ENCODE measurements at places on chromosomes 5 and 9.

GRCh38 chr9:133396952-133397351, 20.8 kb downstream of the STKLD1 start:
- no peak for DNase-seq

GRCh38 chr5:149961957-149962409, 1.4 kb downstream of the SLC26A2 start:
- peak; percentile 37 for DNase-seq

DNA sequence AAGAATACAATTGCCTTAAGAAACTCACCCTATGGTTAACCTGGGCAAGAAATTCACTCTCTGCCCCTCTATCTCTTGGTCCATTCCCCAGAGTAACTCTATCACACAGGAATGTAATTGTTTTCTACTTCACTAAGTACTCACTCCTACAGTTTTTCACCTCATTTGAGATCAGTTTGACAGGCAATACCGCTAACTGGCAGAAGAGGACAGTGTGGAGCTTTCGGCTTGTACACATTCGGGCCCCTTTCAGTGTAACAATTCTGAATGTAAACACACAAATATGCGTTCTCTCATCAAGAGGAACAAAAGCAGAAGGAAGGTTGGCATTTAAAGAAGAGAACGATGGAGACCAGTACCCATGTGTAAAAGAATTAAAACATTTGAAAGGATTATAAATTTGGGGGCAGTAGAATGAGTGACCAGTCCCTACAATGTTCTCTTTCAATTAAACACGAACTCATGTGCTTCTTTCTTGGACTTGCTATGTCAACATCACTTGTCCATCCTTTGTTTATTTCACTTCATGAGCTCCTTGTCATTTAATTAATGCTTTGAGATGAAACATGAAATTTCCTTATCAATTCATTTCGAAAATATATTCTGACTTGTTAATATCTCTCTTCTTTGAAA, 188.5 kb upstream of the GRAMD2B start:
- peak; percentile 16 for DNase-seq

GRCh38 chr9:137589441-137590122, 730 bp downstream of the ZMYND19 start:
- DNase-seq, result no peak

DNA sequence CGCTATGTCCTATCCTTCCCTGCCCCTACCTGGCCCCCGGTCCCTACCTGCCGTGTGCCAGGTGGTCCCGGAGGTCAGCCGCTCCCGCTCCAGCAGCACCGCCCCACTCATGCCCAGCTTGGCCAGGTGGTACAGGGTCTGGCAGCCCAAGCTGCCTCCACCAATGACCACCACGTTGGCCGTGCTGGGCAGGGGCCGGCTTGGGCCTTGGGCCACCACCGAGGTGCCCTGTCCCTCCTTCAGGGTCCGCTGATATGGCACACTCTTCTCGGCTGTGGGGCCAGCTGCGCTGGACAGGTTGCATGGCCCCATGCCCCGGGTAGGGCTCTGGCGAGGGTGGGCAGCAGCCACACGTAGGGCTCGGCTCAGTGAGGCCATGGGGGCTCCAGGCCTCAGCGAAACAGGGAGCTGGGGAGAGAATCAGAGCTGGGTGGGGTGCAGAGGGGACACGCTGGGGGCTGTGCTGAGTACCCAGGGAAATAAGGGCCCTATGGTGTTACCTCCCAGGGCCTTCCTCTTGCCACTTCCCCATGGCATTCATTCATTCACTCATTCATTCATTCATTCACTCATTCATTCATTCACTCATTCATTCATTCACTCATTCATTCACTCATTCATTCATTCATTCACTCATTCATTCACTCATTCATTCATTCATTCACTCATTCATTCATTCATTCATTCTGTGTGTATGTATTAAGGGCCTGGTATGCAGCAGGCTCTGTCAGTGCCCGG, 4.2 kb downstream of the SARDH start:
- no peak for DNase-seq

- no peak for DNase-seq
Observed at GRCh38 chr5:169183576-169183975, 117.4 kb downstream of the SLIT3 start.

DNA sequence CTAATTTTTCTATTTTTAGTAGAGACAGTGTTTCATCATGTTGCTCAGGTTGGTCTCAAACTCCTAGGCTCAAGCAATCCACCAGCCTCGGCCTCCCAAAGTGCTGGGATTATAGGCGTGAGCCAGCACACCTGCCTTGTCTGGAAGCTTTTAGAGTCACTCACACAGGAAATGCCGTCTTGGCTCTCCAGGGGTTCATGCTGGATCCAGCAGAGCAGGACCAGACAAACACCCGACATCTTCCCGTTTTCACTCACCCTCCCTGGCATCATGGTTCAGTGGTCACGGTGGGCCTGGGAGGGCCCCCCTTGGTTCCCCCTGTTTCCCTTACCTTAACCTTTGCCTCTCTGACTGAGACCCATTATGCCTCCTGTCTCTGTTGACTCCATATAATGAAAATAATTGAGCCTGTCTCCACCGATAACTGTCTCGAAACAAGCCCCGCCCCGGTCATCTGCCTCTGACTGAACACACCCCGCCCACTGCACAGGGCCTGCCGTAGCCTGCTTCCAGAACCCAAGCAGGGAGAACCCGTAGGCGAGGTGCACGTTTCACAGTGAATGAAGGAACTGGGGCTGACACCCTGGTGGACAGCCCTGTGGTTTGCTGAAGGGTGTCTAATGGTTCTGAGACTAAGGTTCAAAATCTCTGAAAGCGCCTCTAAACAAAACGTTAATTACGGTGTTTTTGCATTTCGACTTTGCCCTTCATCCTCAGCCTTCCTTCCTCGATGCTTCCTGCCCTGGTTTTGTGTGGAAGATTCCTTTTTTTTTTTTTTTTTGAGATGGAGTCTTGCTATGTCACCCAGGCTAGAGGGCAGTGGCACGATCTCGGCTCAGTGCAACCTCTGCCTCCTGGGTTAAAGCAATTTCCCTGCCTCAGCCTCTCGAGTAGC, 39.7 kb upstream of the SPRY4 start:
- no peak for DNase-seq

Measured in activated CD4-positive, alpha-beta T cell treated with anti-CD3 and anti-CD28 coated beads, Interleukin-10, Interleukin-2, amounts not matched to agents 100 ng/mL and 50 ng/mL, durations not matched to agents 16 hours and 8 hours (primary cell).